ENCODE measurements at places on chromosomes 2 and 18.

DNA sequence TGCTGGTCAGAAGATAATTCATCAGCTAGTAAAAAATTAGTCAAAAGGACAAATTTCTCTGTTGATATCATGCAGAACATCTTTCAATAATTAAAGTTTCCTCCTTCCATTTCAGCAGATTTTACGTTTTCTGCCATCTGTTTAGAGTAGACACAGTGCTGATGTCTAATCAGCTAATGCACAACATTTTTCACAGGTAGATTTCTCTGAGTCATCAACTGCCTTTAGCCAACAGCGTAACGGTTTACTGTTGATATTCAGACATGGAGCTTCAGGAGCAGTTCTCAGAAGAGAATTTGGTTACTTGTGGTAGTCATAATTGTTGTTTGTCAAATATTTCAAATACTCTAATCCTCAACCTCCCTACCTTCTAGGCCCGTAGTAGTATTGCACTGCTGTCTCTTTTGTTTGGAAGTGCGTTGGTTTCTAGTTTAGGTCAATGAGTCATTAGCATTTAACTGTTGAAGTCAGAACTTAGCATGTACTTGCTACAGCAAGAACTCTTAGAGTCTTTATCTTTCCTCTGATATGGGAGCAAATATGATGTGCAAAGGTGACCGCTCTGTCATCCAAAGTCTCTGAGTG, 86.8 kb upstream of the TFPI start:
- no peak for DNase-seq

DNA sequence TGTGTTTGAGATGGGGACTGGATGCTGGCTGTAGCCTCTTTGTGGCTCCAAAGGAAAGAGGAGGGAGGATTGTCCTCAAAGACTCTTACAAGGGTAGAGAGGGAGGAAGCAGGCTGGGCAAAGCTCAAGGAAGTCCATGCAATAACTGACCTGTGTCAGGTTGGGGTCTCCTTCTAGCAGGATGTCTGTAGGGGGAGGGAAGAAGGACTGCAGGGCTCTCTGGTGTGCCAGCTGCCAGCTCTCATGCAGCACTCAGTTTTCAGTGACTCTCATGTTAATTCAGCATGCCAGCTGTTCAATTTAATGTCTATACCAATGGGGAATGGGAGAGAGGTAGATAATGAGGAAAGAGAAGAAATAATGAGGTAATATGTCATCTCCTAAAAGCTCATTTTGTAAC, 85.3 kb upstream of the RANBP2 start:
- DNase-seq: no peak

DNA sequence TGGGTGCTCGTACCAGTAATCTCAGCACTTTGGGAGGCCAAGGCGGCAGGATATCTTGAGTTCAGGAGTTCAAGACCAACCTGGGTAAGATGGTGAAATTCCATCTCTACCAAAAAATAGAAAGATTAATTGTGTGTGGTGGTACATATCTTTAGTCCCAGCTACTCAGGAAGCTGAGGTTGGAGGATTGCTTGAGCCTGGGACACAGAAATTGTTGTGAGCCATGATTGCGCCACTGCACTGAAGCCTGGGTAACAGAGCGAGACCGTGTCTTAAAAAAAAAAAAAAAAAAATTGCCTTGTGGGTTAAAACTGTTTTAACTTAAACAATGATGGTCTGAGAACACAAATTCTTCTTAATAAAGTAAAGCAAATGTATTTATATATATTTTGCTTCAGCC, 49.6 kb downstream of the ATP9B start:
- no peak for DNase-seq

- no peak for DNase-seq
These were observed 109.1 kb upstream of the CRIM1 start for GRCh38 chr2:36246320-36246990.

GRCh38 chr18:35247412-35248249, 6.8 kb downstream of the ZNF397 start:
- no peak for DNase-seq

DNA sequence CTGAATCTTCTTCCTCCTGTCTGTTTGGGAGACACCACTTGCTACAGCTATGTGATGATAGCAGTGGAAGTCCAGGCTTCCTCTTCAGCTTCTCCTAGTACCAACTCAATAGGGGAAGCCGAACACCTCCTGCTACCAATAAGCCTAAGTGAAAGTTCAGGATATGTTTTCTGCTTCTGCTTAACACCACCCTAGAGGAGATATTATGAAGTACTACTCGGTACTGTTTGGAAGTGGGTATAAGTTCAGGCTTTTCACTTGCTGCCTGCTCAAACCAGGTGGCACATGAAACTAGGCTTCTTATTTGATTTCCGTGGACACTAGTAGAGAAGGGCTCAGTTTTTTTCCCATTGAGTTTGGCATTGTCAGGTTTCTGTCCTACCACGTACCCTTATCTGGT, 99.8 kb downstream of the PTPN4 start:
- DNase-seq: no peak

DNA sequence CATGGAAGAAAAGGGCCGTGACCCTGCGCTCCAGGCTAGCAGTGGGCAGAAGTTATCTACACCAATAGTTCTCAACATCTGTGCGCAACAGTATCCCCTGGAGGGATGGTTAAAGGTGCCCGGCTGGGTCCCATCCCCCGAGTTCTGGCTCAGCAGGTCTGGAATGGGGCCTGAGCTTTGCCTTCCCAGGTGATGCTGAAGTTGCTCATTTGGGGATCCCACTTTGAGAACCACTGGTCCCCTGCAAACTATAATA, 31.1 kb downstream of the DNMT3A start:
- no peak for DNase-seq

GRCh38 chr2:127054604-127054930, 52.4 kb downstream of the BIN1 start:
- peak; percentile 18 for DNase-seq

GRCh38 chr18:61950371-61950770, 57.6 kb upstream of the RNF152 start:
- no peak for DNase-seq

GRCh38 chr2:149814049-149814448, 226.5 kb upstream of the MMADHC start:
- DNase-seq: no peak

DNA sequence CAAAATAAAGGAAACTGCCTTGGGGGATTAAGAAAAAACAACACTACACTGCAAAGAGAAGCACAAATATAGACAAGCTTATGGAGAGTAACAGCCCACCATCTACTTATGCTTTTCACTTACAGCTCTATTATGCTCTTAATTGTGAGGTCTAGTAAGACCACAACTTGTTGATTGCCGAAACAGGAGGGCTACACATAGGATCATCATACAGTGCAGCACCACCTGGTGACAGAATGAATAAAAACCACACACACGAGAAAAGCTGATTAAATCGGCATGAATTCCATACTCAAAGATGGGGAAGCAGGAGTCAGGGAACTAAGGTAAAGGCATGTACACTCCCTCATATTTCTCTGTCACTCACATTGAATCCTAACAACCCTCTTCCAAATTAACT, 259.2 kb downstream of the IKZF2 start:
- no peak for DNase-seq

GRCh38 chr2:189685540-189686229, 11.2 kb downstream of the ANKAR start:
- peak; percentile 28 for DNase-seq

GRCh38 chr2:72612614-72613160, 213.1 kb downstream of the EXOC6B start:
- DNase-seq: no peak

DNA sequence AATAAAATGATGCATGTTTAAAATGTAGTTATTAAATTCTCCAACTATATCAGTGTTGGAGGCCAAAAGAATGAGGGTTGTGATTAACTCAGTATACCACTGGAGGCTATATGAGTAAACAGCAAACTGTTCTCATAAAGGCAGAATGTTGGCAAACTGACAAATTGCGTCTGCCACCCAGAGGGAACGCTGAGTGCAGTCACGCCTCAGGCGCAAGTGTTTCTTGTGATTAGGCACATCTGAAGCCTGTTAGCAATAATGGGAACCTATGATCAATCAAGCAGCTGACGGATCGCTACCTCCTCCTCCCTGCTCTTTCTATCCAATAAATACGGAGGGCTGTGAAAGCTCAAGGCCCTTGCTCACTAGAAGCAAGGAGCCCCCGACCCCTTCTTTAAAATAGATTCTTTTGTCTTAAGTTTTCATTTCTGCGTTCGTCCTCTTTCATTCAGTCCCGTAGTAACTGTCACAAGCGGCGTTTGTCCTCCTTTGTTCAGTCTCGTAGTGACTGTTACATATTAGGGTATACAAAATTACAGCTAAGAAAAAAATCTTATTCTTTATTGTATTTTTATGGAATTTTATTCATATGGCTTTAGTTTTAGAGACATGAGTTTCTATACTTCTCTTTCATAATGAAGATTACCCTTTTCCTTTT, 16.3 kb upstream of the RMND5A start:
- no peak for DNase-seq

DNA sequence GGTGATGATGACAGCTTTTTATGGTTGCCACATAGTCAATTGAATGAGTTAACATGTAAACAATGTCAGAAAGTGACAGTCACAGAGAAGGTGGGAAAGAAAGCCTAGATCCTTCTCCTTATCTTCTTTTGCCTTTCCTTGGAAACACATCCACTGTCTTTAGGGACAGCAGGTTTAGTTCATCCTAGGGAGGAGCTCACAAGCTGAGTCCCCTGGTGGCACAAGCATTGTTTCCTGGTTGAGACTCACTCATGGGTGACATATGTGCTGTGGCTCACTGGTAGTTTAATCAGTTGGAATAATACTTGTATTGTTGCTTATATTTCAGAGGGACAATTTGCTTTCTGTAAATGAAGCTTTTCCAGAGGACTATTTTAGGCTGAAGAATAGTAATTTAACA, 598.5 kb downstream of the CNTNAP5 start:
- DNase-seq: no peak

GRCh38 chr2:232683368-232683767, 13.8 kb upstream of the GIGYF2 start:
- DNase-seq: no peak

GRCh38 chr18:55166260-55166598, 207.0 kb upstream of the CCDC68 start:
- no peak for DNase-seq

DNA sequence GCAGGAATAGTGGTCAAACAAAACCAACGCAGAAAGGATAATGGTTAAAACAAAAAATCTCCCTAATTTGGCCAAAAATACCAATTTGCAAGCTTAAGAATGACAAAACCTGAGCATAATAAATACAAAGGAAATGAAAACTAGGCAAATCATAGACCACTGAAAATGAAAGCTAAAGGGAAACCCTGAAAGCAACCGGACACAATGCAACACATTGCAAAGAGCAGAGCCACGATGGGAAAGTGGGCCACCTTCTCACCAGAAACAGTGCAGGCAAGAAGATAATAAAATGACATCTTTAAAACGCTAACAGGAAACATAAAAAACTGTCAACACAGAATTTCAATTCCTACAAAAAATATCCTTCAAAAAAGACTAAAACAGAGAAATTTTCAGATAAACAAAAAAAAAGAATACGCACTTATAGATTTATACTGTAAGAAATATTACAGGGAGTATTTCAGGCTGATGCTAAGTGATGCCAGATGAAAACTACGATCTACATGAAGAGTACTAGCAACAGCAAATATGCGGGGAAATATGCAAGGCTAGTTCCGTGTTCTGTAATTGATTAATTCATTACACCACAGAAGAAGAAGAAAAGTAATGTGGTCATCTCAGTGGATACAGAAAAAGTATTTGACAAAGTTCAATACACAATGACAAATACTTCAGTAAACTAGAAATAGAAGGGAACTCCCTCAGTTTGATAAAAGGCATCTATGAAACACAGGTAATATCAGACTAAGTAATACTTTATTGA, 239.5 kb downstream of the L3MBTL4 start:
- no peak for DNase-seq

DNA sequence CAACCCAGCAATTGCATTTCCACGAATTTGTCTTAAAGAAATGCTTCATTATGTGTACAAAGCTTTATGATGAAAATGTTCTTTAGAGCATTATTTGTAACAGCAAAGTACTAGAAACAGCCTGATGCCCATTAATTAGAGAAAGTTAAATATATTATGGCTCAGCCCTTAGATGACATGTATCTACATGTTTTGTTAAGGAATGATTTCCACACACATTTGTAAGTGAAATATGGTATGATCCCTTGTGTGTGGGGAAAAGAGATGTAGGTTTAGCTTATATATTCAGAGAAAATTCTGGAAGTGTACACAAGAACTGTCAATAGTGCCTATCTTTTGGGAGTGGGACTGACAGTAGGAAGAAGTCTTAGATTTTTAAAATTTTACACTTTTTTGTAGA, 3.8 kb upstream of the PTPN4 start:
- no peak for DNase-seq

DNA sequence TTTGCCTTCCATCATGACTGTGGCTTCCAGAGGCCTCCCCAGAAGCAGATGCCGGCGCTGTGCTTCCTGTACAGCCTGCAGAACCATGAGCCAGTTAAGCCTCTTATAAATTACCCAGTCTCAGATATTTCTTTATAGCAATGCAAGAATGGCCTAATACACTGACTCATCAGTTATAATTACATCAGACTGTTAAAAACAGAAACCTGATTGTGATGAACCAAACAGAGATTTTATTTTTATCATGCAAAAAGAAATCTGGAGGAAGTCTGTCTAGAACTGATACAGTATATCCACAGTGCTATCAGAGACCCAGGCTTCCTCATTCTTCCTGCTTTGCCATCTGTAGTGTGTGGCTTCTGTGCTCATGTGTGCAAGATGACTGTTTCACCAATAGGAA, 93.4 kb upstream of the MEX3C start:
- no peak for DNase-seq

DNA sequence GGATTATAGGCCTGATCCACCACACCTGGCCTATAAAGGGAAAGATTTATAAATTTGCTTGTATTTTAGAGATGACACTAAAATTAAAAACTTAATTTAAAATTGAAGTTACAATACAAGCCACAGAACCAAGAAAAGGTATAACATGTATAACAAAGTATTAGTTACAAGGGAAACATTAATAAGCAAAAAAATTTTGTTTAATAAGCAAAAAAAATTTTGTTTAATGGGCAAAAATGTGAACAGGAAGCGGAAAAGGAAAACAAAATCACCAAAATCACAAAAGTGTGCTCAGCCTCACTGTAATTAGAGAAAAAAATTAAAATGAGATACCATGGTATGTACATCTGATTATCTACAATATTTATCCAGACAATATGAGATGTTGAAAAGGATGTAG, 15.9 kb upstream of the NDUFV2 start:
- no peak for DNase-seq

DNA sequence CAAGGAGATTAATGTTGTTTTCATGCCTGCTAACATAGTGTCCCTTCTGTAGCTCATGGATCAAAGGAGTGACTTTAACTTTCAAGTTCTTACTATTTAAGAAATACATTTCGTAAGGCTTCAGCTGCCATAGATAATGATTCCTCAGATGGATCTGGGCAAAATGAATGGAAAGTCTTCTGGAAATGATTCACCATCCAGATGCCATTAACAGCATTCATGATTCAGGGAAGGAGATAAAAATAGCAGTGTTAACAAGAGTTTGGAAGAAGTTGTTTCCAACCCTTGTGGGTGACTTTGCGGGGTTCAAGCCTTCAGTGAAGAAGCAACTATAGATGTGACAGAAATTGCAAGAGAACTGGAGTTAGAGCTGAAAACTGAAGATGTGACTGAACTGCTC, 17.0 kb downstream of the VRK2 start:
- no peak for DNase-seq

- DNase-seq: no peak
These were observed 20.3 kb downstream of the ADCYAP1 start for GRCh38 chr18:924987-925386.

- DNase-seq: no peak
These were observed 10.6 kb downstream of the CFLAR start for GRCh38 chr2:201126308-201127151.

GRCh38 chr18:57631697-57632096, 10.1 kb upstream of the NARS1 start:
- DNase-seq: no peak

- peak; percentile 55 for DNase-seq
These were observed 2.9 kb downstream of the CEP68 start for GRCh38 chr2:65059071-65059470.

Measured in femur (tissue), 1 donor.